ENCODE measurements at places on chromosomes 1 and 21.

GRCh38 chr1:177310326-177310725, 139.6 kb downstream of the BRINP2 start:
- DNase-seq: no peak

DNA sequence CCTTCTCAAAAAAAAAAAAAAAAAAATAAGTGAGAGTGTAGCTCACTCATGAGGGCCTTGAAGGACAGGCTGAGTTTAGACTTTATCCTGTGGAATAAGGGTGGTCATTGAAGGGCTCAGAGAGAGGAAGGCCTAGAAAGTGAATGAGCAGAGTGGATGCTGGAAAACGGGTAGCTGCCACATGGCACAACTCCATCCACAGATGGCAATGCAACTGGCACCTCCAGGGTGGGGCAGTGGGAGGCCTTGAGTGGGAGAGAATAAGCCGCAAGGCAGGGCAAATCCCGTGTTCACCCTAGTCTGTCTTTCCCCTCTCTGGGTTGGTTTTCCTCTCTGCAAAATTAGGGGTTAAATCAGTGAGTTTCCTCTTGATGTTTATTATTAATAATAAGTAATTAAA, 3.1 kb downstream of the TNNI1 start:
- no peak for DNase-seq

DNA sequence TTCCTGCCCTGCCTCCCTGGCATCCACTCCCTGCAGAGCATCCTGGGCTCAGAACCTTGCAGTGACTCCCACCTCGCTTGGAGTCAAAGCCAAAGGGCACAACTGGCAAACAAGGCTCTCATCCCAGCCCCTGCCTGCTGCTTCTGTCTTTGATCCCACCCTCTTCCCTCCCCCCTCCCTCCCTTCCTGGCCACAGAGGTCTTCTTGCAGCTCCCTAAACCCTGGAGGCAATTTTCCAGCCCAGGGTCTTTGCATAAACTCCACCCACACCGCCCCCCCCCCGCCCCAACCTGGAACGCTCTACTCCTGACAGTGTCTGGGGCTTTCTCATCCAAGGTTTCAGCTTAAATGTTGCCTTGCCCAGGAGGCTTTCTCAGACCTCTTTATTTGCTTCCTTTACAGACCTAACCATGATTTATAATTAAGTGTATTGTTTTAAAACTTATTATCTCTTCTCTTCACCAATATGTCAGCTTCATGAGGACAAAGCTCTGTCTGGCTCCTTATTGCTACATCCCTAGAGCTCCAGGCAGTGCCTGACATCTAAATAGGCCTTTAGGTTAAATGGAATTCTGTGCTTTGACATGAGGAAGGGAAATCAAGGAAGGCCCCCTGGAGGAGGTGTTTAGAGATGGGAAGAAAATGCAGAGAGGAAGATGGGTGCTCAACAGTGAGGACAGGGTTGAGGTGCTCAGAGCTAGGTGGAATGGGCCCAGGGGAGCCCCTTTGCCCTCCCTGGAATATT, 37.7 kb upstream of the PADI1 start:
- no peak for DNase-seq

- DNase-seq: no peak
Observed at GRCh38 chr1:108816049-108816893, 40.6 kb downstream of the AKNAD1 start.

DNA sequence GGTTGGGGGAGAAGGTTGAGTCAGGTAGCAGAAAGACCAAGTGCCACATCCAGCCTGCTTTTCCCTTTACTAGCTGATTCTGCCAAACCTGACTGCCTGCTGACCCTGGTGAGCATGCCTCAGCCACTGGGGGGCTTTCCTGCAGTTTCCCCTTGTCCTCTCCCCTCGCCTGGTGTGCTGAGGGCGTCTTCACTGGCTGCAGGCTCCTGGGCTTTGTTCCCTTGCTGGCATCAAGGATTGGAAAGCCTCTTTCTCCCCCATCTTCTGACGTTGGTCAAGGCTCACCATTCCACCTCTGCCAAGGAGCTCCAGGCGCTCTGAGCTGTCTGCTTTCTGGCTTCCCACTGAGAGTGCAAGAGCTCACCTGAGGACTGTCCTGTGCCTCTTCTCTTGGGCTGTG, 28.4 kb downstream of the MAN1C1 start:
- DNase-seq: no peak

GRCh38 chr1:38208716-38209632, 162.4 kb upstream of the POU3F1 start:
- DNase-seq: no peak

- DNase-seq: no peak
Observed at GRCh38 chr1:116553386-116554115, 17.3 kb downstream of the CD58 start.

- no peak for DNase-seq
Observed at GRCh38 chr1:44545961-44546360, 128.3 kb downstream of the TMEM53 start.

DNA sequence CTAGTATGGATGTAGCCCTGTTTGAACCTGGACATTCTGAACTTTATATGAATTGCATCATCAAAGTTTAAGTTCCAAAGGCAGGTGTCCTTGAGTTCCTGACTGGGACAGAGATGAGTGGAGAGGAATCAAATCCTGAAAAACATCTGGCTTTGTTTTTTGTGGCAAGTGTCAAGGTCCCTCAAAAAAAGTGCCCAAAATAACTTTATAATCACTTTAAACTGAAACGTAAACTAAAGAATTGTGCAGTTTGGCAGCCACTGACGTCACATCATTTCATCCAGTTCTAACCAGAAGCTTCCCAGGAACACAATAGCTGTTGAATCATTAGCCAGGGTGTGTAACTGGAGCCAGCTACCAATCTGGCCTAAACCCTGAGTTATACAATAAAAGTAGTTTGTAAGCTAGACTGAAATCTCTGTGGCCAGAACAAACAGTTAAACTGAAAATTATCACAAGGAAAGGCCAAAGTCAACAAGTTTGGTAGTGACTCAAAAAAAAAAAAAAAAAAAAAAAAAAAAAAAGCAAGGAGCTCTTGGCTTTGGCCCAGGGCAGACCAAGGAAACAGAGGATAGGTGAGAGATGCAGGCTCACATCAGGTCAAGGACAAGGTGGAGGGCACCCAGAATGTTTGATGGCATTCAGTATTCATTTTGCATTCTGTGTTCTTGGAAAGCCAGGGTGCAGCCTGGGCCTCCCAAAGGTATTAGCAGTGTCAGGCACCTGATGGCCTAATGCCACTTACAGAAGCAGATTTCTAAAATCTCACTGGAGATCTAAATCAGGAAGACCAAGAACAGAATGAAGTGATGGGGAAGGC, 74.3 kb downstream of the TNFSF18 start:
- no peak for DNase-seq

- DNase-seq: no peak
Observed at GRCh38 chr1:116309090-116309870, 63.8 kb upstream of the ATP1A1 start.

DNA sequence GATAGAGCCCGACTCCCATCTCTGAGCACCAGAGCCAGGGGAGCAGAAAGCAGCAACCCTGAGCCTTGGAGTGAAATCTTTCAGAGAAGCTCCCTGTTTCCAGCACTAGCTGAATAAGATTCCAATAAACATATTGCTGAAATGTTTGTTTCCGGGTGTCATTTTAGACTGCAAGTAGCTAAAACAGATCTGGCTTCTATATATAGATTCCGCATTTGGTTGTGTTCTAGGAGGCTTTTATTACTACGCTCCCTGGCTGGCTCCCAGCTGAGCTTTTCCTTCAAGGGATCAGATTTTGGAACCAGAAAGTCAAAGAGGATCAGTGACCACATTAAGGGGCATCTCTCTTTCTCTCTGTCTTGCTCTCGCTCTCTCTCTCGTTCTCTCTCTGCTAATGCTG, 88.2 kb downstream of the PAPPA2 start:
- DNase-seq: no peak

- DNase-seq: no peak
Observed at GRCh38 chr1:116585886-116586285, 15.1 kb upstream of the CD58 start.

GRCh38 chr1:54872036-54872331, 15.0 kb downstream of the DHCR24 start:
- no peak for DNase-seq

DNA sequence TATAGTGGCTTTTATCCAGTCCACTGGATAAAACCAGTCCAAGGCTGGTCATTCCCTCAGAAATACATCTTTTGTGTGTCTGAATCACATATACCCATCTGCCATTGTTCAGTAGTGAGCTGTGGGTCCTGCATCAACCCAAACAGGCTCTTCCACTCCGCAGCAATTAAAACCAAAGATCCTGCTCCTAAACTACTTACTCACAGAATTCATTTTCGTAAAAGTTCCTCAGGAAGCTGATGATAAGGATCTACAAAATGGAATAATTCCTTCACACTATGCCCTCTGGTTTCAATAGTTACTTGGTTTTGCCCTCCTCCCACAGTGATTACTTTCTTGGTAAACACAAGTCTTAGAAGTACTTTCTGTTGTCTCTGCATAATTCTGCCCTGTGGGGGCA, 5.1 kb upstream of the MFSD2A start:
- DNase-seq: no peak

DNA sequence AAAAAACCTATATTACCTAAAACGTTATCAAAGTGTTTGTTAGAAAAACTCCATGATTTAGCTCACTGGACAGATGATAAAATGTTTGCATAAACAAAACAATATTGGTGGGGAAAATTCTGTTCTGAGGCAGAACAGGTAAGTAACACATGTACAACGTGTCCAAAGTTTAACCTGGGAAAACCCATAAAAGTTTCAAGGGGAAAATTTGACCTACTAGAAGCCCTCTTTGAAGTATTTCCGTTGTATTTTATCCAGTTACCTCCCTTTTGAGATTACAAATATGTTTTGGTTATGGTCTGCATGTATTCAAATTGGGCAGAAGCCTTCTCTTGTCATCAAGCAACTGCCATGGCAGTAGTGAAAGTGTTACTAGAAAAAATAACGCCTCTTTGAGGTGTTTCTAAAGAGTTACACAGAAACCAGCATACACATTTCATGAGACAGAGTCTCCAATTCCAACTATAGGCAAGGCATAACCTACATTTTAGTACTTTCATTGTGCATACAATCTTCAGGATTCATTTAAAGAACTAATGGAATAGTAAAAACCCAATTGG, 58.0 kb upstream of the PDC start:
- DNase-seq: no peak

GRCh38 chr1:209190591-209191261, 392.8 kb upstream of the CAMK1G start:
- DNase-seq: no peak
